ENCODE measurements at places on chromosomes 2 and 18.
A peak's percentile ranks its signal among the peaks of the same experiment; 100 is the strongest.

GRCh38 chr2:69139778-69140670 is 127.0 kb downstream of the ANTXR1 start:
- no peak for DNase-seq

GRCh38 chr18:10833656-10834055 is 307.8 kb downstream of the NAPG start:
- DNase-seq: no peak

GRCh38 chr2:84052043-84052442 is 407.0 kb downstream of the SUCLG1 start:
- DNase-seq: no peak

GRCh38 chr18:22822024-22822423 is 111.1 kb upstream of the RBBP8 start:
- peak; percentile 55 for DNase-seq

- no peak for DNase-seq
These were observed 1690.4 kb upstream of the SLC39A10 start for GRCh38 chr2:193966590-193966989.

GRCh38 chr2:42089340-42089925 is 41.6 kb downstream of the PKDCC start:
- peak; percentile 58 for DNase-seq

DNA sequence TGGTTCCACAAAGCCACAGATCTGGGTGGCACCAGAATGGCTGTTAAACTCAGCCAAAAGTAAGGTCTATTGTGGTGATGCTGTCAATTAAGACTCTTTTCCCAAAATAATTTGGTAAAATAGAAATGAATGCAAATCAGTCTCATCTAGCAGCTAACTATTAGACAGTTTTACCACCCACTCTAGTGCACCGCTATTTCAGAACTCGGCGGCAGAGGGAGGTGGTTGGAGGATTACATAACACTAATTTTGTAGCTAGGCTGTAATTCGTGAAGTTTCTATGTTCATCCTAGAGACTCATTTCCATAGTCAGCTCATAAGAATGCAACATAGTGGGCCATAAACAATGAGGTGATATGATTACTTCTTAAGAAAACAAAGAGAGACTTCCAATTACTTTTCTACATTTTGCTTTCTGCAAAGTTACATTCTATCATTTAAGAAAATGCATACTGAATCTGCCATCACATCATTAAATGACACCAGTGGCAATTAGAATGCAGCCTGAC is 413.8 kb downstream of the FBXO15 start:
- DNase-seq: no peak

- DNase-seq: no peak
These were observed 326.4 kb downstream of the EIPR1 start for GRCh38 chr2:3051266-3051665.

DNA sequence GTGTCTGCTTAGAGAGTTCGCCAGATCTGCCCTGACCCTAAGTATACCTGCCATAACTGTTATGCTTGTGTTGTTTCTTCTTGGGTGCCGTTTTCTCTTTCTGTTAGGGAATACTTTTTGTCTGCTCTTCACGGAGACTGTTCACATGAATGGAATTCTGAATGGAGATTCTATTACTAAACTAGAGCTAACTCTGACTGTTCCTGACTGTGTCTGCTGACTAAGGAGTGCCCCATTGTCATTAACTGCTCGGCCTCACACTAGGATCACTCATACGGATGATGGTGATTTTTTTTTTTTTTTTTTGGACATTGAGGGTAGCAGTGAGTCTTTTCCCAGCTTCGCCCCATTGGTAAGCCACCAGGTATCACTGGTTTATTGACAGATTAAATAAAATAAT is 104.8 kb upstream of the SLC8A1 start:
- peak; percentile 28 for DNase-seq

DNA sequence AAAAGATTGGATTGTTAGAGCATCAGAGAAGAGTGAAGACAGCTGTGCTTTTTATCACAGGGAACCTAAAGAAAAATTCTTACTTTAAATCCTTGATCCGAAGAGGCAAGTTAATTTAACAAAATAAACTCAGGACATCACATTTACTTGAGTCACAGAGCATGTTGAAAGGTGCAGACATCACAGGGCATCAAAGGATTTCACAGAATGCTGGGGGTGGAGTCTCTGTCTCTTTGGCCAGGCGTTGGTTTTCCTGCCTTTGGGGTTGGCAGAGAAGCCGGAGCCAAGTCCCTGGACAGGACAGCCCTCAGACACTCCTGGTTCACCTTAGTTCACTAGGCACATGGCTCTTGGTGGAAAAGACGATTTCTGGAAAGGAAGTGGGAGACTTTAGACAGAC is 56.3 kb downstream of the SH3RF3 start:
- DNase-seq: peak; percentile 93

DNA sequence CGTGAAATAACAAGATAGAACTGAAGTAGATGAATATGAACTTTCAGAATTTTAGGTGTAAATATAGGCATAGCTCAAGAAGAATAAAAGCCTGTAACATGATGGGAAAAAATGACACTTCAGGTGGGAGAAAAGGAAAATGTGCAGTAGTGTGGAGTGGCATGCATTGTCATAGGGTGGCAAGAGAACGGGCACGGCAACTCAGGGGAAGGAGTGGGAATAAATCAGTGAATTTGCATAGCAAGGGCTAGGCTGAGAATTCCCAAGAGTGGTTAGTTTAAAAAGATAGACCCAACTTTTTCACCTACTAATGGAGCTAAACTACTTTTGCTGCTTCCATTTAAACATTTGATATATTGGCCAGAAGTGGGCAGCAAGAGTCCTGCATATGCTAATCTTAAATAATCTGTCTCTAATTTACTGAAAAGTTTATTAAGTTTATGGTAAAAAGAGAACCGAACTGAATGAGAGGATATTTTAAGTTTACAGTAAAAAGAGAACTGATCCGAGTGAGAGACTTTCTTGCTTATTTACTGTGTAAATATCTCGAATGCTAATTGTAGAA is 228.1 kb downstream of the CTNNA2 start:
- DNase-seq: no peak

- no peak for DNase-seq
These were observed 39.1 kb downstream of the KLHL29 start for GRCh38 chr2:23423873-23424680.

- peak; percentile 68 for DNase-seq
These were observed 227.8 kb upstream of the RBMS1 start for GRCh38 chr2:160721089-160722040.

DNA sequence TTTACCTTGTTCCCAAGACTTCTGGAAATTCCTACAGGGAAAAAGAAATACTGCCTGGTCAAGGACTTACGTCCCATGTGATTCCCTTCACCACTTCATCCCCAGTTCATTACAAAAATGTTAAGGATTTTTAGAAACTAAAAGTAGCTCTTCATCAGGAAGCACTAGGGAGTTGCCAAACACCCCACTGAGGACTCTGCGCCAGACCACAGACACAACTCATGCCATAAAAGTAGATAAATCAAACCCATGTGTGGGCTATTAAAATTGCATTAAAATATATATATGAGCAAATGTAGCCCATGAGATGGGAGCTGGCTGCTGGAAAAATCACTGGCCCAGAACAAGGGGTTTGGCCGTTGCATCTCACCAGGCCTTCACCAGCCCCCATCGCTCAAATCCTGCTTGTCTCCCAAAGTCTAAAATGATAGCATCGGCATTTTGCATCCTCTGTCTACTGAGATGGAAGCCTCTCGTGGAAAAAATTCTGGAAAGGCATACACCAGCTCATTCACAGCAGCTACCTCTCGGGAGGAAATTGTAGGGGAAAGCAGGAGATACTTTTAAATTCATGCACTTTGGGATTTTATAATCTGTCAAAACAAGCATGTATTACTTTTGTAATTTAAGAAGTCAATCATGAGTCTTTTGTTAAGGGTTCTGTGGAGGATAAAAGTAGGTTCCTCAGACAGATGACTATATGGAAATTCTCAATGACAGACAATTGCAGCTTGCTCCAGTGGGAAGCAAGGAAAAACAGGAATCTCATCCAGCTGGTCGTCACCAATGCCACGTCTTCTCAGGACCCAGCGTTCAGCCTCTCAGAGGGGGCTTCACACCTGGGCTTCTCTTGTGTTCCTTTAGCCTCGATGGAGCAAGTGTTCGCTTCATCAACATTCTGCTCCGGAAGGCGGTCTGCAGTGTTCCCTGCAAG is 113.9 kb downstream of the MREG start:
- DNase-seq: peak; percentile 94

GRCh38 chr2:65057391-65058052 is 1.3 kb downstream of the CEP68 start:
- DNase-seq: peak; percentile 42

GRCh38 chr2:23655934-23656596 is 270.9 kb downstream of the ATAD2B start:
- peak; percentile 25 for DNase-seq

GRCh38 chr2:230668939-230669303 is 43.7 kb upstream of the CAB39 start:
- no peak for DNase-seq

DNA sequence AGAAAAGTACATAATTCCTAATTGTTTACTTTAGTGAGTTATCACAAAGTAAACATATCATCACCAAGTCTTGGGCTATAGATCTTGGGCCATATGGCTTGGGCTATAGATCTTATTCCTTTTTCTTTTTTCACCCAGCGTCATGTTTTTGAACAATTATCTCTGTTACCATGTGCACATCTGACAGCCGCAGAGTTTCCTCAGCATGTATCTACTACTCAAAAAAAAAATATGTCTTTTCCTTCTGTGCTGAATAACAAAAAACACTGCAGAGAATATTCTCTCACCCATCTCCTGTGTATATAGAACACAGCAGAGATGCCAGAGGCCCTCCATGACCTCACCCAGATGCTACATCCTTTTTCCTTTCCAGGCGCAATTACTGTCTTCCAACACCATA is 76.2 kb upstream of the MYO3B start:
- DNase-seq: no peak

GRCh38 chr2:179193759-179194394 is 70.8 kb downstream of the SESTD1 start:
- no peak for DNase-seq

- DNase-seq: no peak
These were observed 106.3 kb upstream of the GATA6 start for GRCh38 chr18:22063102-22063501.

DNA sequence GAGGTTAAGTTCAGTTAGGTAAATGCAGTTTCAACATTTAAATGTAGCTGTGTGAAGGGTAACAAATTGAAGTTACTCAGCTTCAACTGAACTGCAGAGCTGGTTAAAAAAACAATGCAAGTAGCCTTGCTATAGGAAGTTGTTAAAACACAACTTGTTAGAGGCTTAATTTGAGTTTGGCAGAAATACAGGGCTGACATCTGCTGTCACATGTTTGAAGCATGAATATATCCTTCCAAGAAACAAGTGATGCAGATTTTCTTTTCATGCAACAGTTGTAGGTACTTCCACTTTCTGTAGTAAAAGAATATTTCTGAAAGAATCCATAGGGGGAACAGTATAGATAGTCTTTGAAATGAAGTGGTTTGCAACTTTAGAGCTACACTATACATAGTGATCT is 208.7 kb upstream of the RASGRP3 start:
- peak; percentile 76 for DNase-seq

GRCh38 chr18:50099725-50100407 is 95.1 kb downstream of the MYO5B start:
- DNase-seq: peak; percentile 53

GRCh38 chr2:211248841-211249240 is 692.4 kb downstream of the CPS1 start:
- DNase-seq: no peak

DNA sequence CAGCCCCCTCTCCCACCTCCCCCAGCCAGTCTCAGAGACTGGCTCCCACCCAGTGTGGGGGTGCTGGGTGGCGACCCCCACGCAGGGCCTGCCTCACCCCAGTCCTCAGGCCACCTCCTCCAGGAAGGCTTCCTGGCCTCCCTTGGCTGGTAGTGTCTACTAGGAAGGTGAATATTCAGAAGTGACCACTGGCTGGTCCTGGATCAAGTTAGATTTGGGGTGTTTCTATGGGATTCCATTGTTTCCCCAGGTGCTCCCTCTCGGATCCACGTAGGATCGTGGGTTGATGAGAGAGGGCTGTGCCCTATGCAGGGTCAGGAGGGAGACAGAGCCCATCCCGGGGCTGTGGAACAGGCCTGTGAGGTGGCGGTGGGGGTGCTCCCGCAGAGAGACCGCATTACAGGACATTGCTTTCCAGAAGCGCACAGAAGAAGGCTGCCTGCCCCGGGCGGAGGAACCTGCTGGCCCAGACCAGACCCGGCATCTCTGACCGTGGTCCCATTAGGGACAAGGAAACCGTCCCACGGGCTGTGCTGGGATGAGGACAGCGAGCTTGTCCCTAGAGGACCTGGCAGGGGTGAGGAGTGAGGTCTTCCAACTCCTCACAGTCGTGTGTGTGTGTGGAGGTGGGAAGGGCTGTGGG is 3.3 kb downstream of the PDCD1 start:
- DNase-seq: no peak

DNA sequence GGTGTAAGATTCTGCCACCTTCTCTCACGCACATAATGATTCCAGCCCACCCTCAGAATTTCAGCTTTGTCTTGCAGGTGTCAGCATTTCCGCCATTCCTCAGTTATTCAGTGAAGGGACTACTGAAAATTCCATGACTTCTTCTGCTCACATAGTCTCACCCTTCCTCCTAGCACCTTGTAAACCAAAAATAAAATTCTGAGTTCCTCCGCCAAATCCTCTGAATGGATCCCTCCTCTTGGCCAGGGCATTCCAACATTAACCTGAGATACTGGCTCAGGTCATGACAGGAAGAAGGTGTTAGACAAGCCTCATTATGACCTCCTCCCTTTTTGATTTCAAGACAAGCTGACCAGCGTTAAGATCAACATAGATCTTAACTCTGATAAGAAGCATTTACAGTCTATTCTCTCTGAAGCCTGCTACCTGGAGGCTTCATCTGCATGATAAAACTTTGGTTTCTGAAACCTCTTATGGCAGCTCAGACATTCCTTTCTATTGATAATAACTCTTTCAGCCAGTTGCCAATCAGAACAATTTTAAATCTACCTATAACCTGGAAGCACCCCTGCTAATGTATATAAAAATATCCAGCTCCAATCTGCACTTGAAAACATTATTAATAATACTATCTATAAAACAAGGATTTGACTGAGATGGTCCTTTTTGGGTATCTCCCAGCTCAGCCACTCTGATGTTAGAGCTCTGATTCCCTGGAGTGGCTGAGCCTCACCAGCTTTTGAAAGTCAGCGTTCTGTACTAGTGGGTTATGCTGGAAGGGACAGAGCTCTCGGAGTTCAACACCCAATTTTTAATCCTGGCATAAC is 136.4 kb upstream of the APCDD1 start:
- no peak for DNase-seq

DNA sequence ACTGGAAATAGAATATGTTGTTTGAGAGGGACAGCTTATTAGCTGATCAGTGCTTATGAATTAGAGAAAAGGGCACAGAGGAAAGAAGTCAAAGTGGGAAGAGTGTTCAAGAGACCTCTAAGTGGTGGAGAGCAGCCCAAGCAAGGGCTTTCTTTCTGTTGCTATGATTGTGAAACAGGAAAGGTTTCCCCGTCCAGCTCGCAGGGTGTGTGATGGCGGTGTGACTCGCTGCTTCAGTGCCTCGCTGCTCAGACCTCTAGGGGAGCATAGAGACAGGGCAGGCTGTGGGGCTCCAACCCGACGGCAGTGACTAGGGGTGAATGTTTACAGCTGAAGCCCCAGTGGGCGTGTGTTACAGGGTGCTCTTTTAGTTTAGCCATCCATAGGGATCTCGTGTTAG is 166.5 kb upstream of the COPS8 start:
- peak; percentile 27 for DNase-seq
